Ascending aorta (tissue), 2 donors: ENCODE measurements at places on chromosomes 1 and 21. TPM values are rescaled to one million over a fixed set of nuclear protein-coding genes. Genes with fewer than 3 reads are reported as not detected.

- peaks cover 24% of the 10 kb centered on the region for H3K4me1 ChIP-seq
- no peaks in the 10 kb centered on the region for H3K27me3 ChIP-seq
- H3K36me3 ChIP-seq, result no peaks in the 10 kb centered on the region
- peak overlapping the region; percentile 72 for H3K4me3 ChIP-seq
These were observed 580 bp downstream of the TENT5B start for GRCh38 chr1:27011976-27012563.

DNA sequence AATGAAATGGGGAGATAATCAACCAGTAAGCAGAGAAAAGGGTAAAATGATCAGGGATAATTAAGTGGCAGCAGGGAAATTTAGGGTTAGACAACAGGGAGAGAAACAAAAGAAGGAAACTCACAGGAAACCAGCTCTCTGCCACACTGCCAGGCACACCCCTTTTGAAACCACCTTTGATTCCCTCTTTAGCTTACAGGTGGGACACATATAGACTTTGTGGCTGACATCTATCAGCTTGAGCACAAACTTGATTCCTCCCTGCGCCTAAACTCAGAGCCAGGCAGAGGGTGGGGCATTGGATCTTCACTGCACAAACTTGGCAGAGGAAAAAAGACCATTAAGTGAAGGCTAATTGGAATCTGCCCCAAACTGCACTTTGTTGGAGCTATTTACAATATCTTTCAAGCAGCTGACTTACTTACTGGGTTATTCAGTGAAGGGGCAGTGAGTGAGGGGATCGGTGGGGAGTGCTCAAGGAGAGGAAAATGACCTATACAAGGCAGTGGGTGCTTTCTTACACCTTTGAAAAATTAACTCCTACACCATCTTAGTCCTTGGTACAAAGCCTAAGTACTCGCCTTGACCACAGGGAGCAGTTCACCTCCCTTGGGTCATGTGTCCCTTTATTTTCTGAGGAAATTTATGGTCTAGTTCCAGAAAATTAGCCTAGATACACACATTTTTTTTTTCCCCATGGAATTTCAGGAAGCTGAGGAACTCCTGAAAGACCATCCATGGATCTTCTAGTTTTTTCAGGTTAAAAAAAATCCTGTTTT, 60.2 kb downstream of the PBX1 start:
- DNase-seq, result no peak
- no peak overlapping the region for H3K27ac ChIP-seq
- H3K4me3 ChIP-seq, result no peak overlapping the region
- H3K4me1 ChIP-seq, result no peaks in the 10 kb centered on the region
- H3K27me3 ChIP-seq, result no peaks in the 10 kb centered on the region
- H3K36me3 ChIP-seq, result no peaks in the 10 kb centered on the region

The FAM89A gene
- 47.5 TPM for total RNA-seq

GRCh38 chr21:34202553-34203372, 129.4 kb downstream of the MRPS6 start:
- H3K27me3 ChIP-seq, result no peaks in the 10 kb centered on the region
- no peaks in the 10 kb centered on the region for H3K36me3 ChIP-seq
- peaks cover 45% of the 10 kb centered on the region for H3K4me1 ChIP-seq
- DNase-seq, result peak; percentile 73

GRCh38 chr1:57959531-57960241, 535.8 kb upstream of the DAB1 start:
- no peaks in the 10 kb centered on the region for H3K36me3 ChIP-seq
- no peaks in the 10 kb centered on the region for H3K27me3 ChIP-seq
- H3K4me3 ChIP-seq, result no peak overlapping the region
- no peaks in the 10 kb centered on the region for H3K4me1 ChIP-seq
- DNase-seq, result no peak

The HSD3B1 gene
- total RNA-seq, result not detected

The SEC22B gene
- 16.8 TPM for total RNA-seq

- no peaks in the 10 kb centered on the region for H3K36me3 ChIP-seq
- no peak overlapping the region for H3K27ac ChIP-seq
- no peaks in the 10 kb centered on the region for H3K4me1 ChIP-seq
- DNase-seq, result no peak
- H3K4me3 ChIP-seq, result no peak overlapping the region
- H3K27me3 ChIP-seq, result no peaks in the 10 kb centered on the region
These were observed 117.3 kb upstream of the PKN2 start for GRCh38 chr1:88566615-88567387.

The ADORA1 gene
- total RNA-seq, result 2.0 TPM

DNA sequence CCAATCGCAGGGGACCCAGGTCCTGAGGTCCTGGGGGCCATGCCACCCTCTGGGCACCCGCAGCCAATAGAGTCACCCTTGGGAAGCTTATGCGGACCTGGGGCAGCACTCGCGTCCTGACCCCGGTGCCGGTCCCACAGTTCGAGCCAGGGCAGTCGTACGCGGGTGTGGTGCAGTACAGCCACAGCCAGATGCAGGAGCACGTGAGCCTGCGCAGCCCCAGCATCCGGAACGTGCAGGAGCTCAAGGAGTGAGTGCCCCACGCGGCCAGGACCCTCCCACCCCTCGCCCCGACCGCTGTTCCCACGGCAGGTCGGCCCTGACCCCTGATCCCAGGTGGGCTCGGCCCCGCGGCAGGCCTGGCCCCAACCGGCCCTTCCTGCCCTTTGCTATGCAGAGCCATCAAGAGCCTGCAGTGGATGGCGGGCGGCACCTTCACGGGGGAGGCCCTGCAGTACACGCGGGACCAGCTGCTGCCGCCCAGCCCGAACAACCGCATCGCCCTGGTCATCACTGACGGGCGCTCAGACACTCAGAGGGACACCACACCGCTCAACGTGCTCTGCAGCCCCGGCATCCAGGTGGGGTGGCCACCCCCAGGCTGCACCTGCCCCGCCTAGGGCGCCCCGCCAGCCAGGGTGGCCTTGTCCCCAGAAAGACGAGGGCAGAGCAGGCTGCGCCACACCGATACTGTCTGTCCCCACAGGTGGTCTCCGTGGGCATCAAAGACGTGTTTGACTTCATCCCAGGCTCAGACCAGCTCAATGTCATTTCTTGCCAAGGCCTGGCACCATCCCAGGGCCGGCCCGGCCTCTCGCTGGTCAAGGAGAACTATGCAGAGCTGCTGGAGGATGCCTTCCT, 20.5 kb downstream of the COL6A1 start:
- no peak overlapping the region for H3K27ac ChIP-seq
- peaks cover 73% of the 10 kb centered on the region for H3K36me3 ChIP-seq
- no peaks in the 10 kb centered on the region for H3K27me3 ChIP-seq
- no peak overlapping the region for H3K4me3 ChIP-seq

DNA sequence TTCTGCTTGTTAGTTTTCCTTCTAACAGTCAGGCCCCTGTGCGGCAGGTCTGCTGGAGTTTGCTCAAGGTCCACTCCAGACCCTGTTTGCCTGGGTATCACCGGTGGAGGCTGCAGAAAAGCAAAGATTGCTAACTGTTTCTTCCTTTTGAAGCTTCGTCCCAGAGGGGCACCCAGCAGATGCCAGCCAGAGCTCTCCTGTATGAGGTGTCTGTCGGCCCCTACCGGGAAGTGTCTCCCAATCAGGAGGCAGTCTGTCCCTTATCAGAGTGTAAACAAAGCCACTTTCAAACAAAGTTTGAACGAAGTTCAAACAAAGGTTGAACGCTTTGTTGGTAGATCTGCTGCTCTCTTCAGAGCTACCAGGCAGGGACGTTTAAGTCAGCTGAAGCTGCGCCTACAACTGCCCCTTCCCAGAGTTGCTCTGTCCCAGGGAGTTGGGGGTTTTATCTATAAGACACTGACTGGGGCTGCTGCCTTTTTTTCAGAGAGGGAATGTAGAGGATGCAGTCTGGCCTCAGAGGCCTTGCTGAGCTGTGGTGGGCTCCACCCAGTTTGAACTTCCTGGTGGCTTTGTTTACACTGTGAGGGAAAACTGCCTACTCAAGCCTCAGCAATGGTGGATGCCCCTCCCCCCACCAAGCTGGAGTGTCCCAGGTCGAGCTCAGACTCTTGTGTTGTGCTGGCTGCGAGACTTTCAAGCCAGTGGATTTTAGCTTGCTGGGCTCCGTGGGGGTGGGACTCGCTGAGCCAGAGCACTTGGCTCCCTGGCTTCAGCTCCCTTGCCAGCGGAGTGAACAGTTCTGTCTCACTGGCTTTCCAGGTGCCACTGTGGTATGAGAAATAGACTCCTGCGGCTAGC, 401.8 kb downstream of the SRGAP2C start:
- no peak overlapping the region for H3K27ac ChIP-seq
- no peaks in the 10 kb centered on the region for H3K36me3 ChIP-seq
- H3K27me3 ChIP-seq, result no peaks in the 10 kb centered on the region
- no peak for DNase-seq
- no peak overlapping the region for H3K4me3 ChIP-seq
- no peaks in the 10 kb centered on the region for H3K4me1 ChIP-seq

DNA sequence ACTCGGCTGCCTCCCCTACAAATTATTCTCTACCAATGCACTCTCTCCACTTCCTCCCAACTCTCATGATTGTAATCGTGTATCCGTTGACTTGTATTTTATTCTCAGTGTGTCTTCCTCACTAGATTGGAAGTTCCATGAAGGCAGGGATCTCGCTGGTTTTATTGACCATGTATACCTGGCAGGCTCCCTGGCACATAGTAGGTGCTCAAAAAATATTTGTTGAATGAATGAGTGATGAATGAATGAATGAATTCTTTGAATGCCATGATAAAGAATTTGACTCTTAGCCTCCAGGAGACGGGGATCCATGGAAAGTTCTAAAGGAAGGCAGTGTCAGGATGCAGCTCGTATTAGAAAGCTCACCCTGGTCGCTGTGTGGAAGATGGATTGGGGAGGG, 28.8 kb upstream of the WASF2 start:
- peaks cover 23% of the 10 kb centered on the region for H3K4me1 ChIP-seq
- H3K27me3 ChIP-seq, result no peaks in the 10 kb centered on the region
- no peak overlapping the region for H3K4me3 ChIP-seq
- DNase-seq, result no peak

GRCh38 chr1:26363549-26364448, 8.8 kb downstream of the ZNF683 start:
- no peaks in the 10 kb centered on the region for H3K4me1 ChIP-seq
- no peak for DNase-seq
- no peak overlapping the region for H3K27ac ChIP-seq
- no peaks in the 10 kb centered on the region for H3K36me3 ChIP-seq
- no peak overlapping the region for H3K4me3 ChIP-seq
- H3K27me3 ChIP-seq, result peaks cover 14% of the 10 kb centered on the region

DNA sequence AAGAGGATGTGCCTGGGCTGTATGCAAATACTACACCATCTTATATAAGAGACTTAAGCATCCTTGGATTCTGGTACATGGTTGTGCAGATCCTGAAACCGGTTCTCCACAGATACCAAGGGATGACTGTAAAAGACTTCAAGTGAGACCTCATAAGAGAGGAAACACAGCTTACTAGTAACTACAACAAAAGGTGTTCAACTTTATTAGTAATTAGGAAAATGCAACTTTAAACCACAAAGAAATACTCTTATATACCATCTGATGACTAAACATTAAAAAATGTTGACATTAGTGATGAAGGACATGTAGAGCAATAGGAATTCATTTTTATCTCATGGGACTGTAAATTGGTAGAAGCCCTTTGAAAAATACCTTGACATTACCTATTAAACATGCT, 102.7 kb downstream of the RASAL2 start:
- no peak overlapping the region for H3K4me3 ChIP-seq
- no peak for DNase-seq
- H3K27me3 ChIP-seq, result no peaks in the 10 kb centered on the region
- H3K36me3 ChIP-seq, result no peaks in the 10 kb centered on the region
- H3K27ac ChIP-seq, result no peak overlapping the region

The TSSK3 gene
- total RNA-seq, result 4.8 TPM

The SLAMF7 gene
- not detected for total RNA-seq

The GABRD gene
- total RNA-seq, result not detected

- H3K4me3 ChIP-seq, result no peak overlapping the region
- no peak overlapping the region for H3K27ac ChIP-seq
- H3K4me1 ChIP-seq, result peaks cover 5% of the 10 kb centered on the region
- DNase-seq, result peak; percentile 40
- H3K36me3 ChIP-seq, result peaks cover 6% of the 10 kb centered on the region
- no peaks in the 10 kb centered on the region for H3K27me3 ChIP-seq
These were observed 38.7 kb downstream of the GPR161 start for GRCh38 chr1:168097921-168098528.

DNA sequence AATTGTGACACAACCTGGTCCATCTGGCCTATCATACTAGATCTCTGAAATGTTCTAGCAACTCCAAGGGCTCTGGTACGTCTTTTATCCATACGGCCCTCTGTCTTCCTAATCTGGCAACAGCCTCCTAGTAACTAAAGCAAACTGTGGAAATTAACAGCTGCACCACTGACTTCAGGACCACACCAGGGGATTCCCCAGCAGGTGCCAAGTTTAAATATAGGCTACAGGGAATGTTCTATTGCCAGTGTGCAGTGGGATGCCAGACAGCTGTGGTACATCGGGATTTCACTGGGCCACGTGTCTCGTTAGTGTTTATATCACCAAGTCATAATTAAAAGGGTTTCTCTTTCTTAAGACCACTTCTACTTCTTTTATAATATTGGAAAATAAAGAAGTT, 94.3 kb downstream of the RGS2 start:
- H3K27me3 ChIP-seq, result no peaks in the 10 kb centered on the region
- H3K36me3 ChIP-seq, result no peaks in the 10 kb centered on the region
- peaks cover 11% of the 10 kb centered on the region for H3K4me1 ChIP-seq
- no peak overlapping the region for H3K27ac ChIP-seq
